Effector CD4-positive, alpha-beta T cell (primary cell): ENCODE measurements at places on chromosomes 13 and 19.

DNA sequence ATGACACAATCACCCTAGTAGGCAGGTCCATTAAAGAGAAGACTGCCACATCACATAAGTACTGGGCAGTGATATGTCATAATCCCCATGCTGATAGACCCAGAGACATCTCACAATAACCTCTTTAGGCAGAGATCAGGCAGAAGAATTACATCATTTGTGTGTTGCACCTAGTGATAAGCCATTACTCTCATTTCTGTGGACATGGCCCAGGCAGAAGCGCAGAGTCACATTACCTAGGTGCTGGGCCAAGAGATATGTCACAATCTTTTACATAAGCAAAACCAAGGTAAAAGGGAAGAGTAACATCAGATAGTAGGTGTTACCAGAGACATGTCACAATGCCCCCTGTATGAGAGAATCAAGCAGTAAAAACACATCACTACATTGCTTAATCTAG lies 71.9 kb downstream of the ZNF726 start:
- DNase-seq = no peak

GRCh38 chr19:11414544-11414943 lies 4.6 kb downstream of the RGL3 start:
- DNase-seq = no peak

- no peak for DNase-seq
Observed at GRCh38 chr19:45793876-45794275, 1.2 kb upstream of the DMWD start.

DNA sequence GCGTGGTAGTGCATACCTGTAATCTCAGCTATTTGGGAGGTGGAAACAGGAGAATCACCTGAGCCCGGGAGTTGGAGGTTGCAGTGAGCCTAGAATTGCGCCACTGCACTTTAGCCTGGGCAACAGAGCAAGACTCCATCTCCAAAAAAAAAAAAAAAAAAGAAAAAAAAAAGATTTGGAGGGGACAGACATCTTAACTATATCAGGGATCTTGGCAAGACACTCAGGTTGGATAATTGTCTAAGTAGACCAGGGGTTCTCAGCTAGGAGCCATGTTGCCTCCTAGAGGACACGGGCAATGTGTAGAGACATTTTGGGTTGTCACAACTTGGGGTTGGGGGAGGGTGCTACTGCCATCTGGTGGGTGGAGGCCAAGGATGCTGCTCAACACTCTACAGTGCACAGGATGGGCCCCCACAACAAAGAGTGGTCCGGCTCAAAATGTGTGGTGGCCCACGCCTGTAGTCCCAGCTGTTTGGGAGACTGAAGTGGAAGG lies 1.9 kb upstream of the ZNF580 start:
- no peak for DNase-seq

DNA sequence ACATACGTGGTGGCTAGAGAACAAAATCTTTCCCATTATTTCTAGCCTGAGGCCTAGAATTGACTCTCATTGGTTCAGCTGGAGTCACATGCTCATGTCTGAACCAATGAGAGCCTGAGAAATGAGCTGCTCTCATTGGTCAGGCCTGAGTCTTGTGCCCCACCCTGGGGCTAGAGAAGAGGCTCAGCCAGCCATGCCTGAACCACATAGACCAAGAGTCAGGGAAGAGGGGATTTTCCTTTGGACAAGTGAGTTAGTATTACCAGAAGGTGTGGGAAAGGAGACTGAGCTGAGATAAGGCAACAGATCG lies 6.9 kb downstream of the FXYD5 start:
- no peak for DNase-seq

- DNase-seq = no peak
Observed at GRCh38 chr19:46907880-46908279, 47.1 kb downstream of the ARHGAP35 start.

DNA sequence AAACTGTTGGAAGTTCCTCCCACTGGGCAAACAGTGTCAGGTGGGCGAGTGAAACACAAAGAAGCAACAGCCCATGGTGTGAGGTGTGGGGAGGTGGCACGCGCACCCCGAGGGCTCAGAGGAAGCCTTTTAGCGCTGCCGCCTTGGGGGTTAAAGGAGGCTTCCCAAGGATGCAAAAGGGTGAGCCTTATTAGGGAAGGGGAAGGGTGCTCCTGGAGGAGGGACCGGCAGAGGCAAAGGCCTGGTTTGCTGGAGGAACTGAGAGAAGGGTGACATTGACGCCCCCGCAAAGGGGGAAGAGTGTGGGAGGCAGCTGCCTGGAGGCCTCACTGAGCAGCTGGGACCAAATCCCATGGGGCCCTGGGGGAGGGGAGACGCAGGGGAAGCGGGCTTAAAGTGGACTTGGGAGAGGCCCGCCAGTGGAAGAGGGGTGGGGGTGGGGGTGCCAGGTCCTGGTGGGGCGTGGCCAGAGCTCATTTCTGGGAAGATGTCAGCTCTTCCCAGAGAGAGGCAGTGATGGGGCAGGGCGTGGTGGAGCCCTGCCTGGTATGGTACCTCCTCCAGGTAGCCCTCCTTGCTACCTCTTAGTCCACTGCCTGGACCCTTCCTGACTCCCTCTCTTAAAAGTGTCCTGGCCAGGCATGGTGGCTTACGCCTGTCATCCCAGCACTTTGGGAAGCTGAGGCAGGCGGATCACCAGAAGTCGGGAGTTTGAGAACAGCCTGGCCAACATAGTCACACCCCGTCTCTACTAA lies 12.0 kb upstream of the FCHO1 start:
- no peak for DNase-seq
